ENCODE measurements at places on chromosomes 4 and X.

DNA sequence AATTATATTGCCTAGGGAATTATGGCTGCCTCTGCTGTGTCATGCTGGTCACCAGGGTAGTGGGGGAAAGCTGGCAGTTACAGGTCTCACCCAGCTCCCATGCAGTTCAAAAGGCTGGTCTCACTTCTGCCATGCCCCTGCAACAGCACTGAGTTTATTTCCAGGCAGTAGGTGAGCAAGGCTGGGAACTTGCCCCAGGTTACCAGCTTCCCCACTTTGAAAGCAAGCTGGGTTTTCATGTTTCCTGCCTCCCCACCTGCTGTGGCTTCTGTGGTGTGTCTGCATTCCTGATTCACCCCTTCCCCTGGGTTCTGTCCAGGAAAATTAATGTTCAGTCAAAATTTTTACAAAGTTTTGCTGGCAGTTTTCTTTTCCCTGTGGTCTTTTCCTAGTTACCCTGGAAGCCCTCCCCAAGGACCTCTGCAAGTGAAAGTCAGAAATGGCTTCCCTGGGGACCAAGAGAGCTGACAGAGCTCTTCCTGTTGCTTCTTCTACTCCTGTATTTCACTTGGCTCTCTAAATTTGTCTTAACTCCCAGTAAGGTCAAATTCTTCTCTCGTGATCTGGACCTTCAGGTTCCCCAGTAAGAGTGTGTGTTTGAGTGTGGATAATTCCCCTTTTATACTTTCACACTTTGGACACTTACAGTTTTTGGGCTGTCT is 58.5 kb upstream of the AGTR2 start:
- H3K36me3 ChIP-seq: peaks cover 7% of the 10 kb centered on the region
- no peaks in the 10 kb centered on the region for H3K27me3 ChIP-seq

- no peak overlapping the region for H3K4me3 ChIP-seq
- no peak for DNase-seq
- no peaks in the 10 kb centered on the region for H3K4me1 ChIP-seq
- H3K27ac ChIP-seq: no peak overlapping the region
- H3K27me3 ChIP-seq: no peaks in the 10 kb centered on the region
Observed at GRCh38 chr4:91373546-91373945, 930.2 kb upstream of the GRID2 start.

DNA sequence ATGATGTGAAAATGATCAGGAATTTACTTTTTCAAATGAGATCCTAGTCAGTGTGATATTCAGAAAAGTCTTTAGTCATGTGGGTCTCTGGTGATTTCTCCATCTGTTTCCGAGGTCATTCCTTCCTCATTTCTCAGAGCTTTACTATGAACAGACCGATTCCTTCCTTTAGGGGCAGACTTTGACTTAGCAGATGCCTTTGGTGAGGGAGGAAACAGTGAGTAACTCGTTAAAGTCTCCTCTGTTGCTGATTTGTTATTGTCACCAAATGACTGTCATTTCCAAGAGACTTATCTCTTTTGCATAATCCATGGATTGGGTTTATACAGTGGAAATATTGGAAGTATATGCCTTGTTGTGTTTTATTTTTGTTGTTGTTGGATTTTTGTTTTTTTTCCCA is 76.2 kb upstream of the CD99 start:
- H3K36me3 ChIP-seq: peaks cover 75% of the 10 kb centered on the region
- H3K27me3 ChIP-seq: no peaks in the 10 kb centered on the region
- H3K4me3 ChIP-seq: no peak overlapping the region
- no peak for DNase-seq
- peaks cover 22% of the 10 kb centered on the region for H3K4me1 ChIP-seq
- peak overlapping the region; percentile 97 for H3K27ac ChIP-seq

DNA sequence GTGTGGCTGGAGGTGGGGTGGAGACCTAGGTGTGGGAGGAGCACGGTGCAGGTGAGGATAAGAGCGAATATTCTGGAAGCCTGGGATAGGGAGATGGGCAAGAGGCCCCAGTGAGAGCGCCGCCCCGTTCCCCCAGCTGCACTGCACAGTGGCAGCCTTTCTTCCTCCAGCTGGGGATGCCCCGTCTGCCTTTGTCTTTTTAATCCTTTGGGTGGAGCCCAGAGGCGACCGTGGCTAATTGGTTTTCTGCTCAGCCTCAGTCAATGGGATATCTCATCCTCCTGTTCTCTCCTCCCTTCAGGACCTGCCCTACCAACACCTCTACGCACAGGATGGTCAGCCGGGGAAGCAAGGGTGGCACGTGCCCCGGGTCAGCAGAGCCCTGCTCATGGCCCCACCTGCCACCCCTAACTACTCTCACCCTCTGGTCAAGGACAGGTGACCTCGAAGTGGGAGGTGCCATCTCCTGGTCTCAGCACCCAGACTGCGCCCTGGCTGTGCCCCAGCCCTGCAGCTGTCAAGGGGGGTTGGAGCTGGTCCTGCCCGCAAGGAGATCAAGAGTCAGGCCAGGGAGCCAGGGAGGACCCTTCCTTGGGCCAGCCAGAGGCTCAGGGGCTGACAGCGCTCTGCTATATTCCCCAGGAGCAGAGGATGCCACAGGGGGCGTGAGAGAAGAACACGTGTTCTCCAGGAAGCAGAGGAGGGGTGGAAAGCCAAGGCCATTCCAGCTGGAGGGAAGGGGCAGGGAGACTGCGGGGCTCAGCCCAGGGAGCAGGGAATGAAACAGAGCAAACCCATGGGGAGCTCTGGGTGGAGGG is 64.0 kb downstream of the ADRA2C start:
- H3K4me3 ChIP-seq: no peak overlapping the region
- H3K36me3 ChIP-seq: no peaks in the 10 kb centered on the region
- H3K27me3 ChIP-seq: peaks cover 3% of the 10 kb centered on the region
- no peak overlapping the region for H3K27ac ChIP-seq

GRCh38 chr4:189143263-189143952 is 797.3 kb upstream of the FRG1 start:
- no peak overlapping the region for H3K4me3 ChIP-seq
- H3K36me3 ChIP-seq: no peaks in the 10 kb centered on the region
- no peaks in the 10 kb centered on the region for H3K4me1 ChIP-seq
- H3K27ac ChIP-seq: no peak overlapping the region

GRCh38 chr4:107780665-107781064 is 44.1 kb upstream of the SGMS2 start:
- H3K4me1 ChIP-seq: no peaks in the 10 kb centered on the region
- H3K36me3 ChIP-seq: peaks cover 43% of the 10 kb centered on the region
- H3K4me3 ChIP-seq: no peak overlapping the region
- H3K27me3 ChIP-seq: peaks cover 3% of the 10 kb centered on the region
- peak; percentile 26 for DNase-seq

DNA sequence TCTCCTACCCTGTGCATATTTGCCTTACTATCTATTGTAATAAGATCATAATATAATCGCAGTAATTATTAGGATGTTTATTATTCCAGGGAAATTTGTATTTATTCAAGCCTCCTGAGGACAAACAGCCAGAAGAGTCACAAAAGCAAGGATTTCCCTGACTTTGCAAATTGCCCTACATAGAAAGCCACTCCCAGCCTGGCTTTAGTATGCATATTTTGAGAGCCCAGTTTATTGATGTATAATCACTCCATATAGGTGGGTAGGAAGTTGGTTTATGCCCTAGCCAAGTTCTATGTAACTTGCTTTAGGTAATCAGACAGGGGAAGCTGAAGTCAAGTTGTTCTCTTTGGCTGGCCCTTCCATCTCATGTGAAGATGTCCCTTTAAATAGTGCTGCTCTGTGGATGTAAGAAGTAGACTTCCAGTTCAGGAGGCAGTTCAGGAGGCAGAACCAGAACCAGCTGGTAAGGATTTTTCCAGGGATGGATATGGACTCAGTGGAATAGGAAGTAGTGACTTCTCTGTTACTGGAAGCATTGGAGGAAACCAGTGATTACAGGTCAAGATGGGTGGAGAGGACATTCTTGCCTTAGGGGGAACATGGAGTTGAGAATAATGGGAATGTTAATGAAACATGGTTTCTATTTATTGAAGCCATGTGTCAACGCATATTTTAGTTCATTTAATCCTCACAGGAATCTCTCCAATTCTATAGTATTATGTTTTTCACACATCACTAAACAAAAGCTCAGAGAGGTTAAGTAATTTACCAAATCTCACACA is 70.5 kb upstream of the KIT start:
- H3K27ac ChIP-seq: no peak overlapping the region
- no peaks in the 10 kb centered on the region for H3K36me3 ChIP-seq
- DNase-seq: no peak
- no peak overlapping the region for H3K4me3 ChIP-seq
- no peaks in the 10 kb centered on the region for H3K4me1 ChIP-seq

DNA sequence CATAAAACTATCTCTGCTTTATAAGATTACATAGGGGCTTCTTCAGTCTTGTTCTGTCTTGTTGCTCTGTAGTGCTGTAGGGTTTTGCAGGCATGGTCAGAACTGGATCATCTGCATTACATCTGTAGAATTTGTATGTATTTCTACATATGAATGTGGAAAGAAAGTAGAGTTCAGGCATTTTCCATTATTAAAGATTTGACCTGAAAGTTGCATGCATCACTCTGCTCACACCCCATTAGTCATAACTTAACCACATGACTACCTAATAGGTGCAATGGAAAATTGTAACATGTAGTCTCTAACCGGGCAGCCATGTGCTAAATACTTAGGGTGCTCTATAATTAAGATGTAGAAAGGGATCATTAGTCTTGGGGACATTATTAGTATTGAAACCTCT is 45.7 kb upstream of the AGA start:
- no peak overlapping the region for H3K4me3 ChIP-seq
- DNase-seq: no peak
- no peaks in the 10 kb centered on the region for H3K27me3 ChIP-seq
- H3K4me1 ChIP-seq: peaks cover 26% of the 10 kb centered on the region

- DNase-seq: no peak
- no peak overlapping the region for H3K4me3 ChIP-seq
- peaks cover 39% of the 10 kb centered on the region for H3K4me1 ChIP-seq
- H3K27me3 ChIP-seq: no peaks in the 10 kb centered on the region
Observed at GRCh38 chrX:105701310-105702052, 120.9 kb upstream of the NRK start.

DNA sequence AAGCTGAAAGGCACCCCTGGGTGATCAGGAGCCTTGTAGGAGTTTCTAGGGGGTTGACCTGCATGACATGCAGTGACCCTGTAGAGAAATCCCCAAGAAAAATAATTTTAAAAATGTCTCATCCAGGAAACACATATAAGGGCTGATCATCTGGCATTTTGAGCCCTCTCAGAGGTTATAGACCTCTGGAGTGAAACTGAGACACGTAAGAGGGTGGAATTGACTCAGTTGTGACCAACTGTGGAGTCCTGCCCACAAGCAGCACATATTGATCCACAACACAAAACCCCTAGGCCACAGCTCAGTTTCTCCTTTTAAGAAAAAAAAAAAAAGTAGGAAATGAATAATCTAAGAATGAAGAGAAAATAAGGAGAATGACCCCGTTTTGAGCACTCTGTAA is 32.5 kb upstream of the MTMR8 start:
- H3K27ac ChIP-seq: peak overlapping the region; percentile 83
- H3K36me3 ChIP-seq: peaks cover 8% of the 10 kb centered on the region
- peak overlapping the region; percentile 39 for H3K4me3 ChIP-seq
- no peak for DNase-seq
- peaks cover 33% of the 10 kb centered on the region for H3K4me1 ChIP-seq

Measured in WTC11 (cell line).